ENCODE measurements at places on chromosomes 5 and 9.

DNA sequence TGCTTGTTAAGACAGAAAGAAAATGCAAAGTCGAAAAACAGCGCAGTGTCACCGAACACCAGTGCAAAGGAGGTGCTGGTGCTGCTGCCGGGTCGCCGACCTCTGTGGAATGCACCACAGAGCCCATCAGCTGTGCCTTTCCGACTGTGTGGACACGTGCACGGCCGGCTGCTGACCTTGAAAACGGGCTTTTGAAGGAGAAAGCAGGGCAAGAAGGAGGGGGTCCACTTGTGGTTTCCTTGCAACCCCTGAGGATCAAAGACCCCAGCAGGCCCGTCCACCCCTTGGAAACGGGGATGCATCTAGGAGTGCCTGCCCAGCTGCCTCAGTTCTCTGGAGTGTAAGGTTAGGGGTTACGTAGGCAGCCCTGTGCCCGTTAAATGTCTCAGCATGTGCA is 6.2 kb upstream of the OLFM1 start:
- no peak for DNase-seq

DNA sequence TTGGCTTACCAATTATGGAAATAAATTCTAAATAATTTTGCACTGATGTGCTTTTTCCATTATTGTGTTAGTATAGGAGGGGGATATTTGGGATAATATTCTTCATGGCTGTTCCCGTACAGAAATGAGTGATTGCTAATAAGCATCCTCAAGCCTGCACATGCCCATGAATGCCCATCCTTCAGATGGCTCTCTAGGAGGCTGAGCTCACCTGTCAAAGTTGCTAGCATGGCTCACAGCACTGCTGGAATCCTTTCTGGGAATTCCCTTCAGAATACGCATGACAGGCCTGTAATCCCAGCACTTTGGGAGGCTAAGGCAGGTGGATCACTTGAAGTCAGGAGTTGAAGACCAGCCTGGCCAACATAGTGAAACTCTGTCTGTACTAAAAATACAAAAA is 124.1 kb downstream of the NXNL2 start:
- no peak for DNase-seq

- DNase-seq: no peak
Observed at GRCh38 chr5:135373736-135374515, 25.1 kb downstream of the MACROH2A1 start.

DNA sequence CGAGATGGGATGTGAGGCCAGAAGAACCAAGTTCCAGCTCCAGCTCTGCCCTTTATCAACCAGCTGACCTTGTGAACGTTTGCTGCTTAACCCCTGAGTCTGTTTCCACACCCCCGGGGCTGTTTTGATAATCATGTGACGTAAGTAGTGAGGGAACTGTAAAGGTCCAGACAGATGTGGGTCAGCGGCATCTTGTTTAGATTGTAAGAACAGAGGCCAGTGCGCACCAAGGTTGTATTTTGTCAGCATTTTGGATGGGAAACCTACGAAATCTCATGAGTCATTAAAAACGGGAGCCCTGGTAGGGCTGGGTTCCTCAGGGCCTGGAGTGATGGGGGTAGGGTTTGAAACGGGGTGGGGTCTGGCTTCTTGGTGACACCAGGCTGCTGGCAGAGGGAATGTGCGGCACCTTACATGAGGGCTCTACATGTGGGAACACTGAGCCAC is 13.8 kb upstream of the COL15A1 start:
- no peak for DNase-seq

DNA sequence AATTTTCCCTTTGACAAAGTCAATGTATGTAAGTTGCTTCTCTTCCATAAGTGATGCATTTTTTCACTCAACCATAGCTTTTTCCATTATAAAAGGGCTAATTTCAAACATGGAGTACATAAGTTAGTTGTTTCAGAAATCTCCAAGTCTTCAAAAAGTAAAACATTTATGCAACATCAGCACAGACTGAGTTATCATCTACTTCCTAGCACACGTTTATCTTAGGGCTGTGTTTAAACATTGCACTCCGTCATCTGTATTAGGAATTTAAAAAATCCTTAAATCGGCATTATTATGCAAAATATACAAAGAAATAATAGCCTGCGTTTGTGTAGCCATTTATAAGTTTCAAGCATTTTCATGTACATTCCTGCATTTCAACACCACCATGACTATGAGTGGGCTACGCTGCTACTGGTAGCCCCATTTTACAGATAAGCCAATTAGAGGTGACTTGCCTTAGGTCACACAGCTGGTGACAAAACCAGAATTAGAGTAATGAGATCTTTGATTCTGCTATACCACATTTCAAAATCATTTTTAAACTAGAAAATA is 43.4 kb downstream of the PTPN3 start:
- DNase-seq: no peak

GRCh38 chr9:87285183-87285850 is 212.3 kb upstream of the DAPK1 start:
- no peak for DNase-seq

GRCh38 chr9:35518225-35518821 is 28.4 kb downstream of the RUSC2 start:
- DNase-seq: no peak

GRCh38 chr9:70091572-70091971 is 47.9 kb downstream of the MAMDC2 start:
- no peak for DNase-seq

DNA sequence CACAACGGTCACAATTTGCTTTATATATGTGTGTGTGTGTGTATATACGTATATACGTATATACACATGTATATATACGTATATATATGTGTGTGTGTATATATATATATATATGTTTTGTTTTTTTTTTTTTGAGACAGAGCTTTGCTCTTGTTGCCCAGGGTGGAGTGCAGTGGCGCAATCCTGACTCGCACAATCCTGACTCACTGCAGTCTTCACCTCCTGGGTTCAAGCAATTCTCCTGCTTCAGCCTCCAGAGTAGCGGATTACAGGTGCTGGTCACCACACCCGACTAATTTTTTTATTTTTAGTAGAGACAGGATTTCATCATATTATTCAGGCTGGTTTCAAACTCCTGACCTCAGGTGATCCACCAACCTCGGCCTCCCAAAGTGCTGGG is 3.1 kb downstream of the RNF38 start:
- no peak for DNase-seq

- no peak for DNase-seq
Observed at GRCh38 chr9:134971196-134971595, 53.5 kb upstream of the FCN1 start.

- no peak for DNase-seq
Observed at GRCh38 chr5:123203105-123203800, 114.2 kb downstream of the PRDM6 start.

GRCh38 chr9:20552874-20553557 is 69.3 kb downstream of the MLLT3 start:
- DNase-seq: no peak

DNA sequence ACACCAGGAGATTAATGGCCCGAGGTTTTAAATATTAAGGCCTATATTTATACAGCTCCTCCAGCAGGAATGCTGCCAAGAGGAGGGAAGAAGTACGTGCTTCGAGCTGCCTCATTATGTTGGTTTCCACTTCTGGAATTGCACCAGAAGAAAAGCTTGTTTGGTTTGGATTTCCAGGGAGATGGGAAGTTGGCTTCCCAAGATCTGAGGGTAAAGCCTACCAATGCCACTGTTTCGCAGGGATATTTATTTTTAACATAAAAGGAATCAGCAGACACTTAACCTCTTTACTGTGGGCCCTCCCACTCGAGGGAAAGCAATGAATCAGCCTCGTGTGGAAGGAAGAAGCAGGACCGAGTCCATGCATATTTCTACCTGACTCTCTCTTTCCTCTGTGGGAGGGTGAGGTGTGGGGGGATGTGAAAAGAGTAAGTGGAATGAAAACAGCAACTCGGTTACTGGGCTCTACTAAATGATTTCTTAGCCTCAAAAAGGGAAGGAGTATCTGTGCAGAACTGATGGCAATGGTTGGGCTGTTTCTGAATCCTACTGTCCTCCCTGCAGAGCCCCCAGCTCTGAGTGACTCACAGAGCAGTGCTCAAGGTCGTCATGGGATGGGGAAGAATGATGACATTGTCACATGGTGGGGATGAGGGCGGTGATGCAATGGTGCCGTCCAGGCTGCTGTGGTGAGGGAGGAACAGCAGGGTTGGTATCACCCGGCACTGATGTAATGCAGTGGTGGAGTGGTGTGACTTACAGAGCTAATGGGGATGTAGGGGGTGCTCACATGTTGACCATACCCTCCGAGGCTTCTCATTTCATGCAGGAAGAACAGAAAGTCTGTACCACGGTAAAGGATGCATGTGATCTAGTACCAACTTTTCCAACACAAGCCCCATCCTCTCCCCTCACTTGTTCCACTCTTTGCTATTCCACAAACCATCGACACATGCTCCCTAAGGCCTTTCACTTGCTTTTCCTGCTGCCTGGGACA is 215.0 kb upstream of the PANK3 start:
- DNase-seq: peak; percentile 33

GRCh38 chr5:19777363-19777762 is 210.6 kb downstream of the CDH18 start:
- no peak for DNase-seq

DNA sequence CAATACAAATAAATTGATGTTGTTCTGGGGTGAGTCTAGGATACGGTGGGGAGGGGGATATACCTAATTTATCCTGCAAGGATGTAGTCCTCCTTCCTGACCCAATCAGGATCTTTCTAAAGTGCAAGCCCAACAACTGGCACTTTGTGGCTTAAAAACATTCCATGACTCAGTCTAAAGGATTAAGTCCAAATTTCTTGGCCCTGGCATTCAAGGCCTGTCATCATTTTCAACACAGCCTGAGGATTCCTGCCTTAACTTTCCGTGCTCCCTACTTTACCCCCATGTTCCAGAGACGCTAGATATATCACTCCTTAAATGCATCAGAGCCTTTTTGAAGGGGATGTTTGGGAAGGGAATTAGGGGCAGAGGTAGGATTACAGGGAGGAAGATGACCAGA is 1.0 kb downstream of the FAM221B start:
- DNase-seq: no peak

GRCh38 chr9:89885156-89885555 is 280.3 kb downstream of the GADD45G start:
- DNase-seq: no peak

DNA sequence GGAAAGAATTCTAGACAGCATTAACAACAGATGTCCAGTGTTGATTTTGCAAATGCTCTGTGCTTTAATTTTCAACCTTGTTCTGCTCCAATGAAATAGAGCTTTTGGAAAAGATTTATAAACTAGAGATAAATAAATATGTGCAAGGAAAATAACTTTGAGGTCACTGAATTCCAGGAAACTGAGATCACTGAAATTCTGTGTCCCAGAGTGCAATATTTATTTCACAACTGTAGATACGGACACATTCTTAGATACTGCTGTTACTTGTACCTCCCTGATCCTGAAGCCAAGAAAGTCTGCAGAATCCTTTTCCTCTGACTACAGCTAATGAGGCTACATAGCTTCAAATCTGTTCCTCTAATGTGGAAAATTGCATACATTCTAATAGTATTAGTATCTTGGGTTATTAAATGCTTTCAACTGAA is 222.9 kb downstream of the DOCK8 start:
- DNase-seq: no peak

DNA sequence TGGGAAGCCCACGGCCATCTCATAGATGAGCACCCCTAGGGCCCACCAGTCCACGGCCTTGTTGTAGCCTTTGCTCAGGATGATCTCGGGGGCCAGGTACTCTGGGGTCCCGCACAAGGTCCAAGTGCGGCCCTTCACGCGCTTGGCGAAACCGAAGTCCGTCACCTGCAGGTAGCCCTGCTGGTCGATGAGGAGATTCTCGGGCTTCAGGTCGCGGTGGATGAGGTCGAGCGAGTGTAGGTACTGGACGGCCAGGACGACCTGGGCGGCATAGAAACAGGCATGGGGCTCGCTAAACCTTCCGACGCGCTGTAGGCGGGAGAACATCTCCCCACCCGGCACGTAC is 558 bp downstream of the PRKACG start:
- no peak for DNase-seq

GRCh38 chr5:80239680-80240367 is 16.0 kb downstream of the SERINC5 start:
- DNase-seq: no peak

DNA sequence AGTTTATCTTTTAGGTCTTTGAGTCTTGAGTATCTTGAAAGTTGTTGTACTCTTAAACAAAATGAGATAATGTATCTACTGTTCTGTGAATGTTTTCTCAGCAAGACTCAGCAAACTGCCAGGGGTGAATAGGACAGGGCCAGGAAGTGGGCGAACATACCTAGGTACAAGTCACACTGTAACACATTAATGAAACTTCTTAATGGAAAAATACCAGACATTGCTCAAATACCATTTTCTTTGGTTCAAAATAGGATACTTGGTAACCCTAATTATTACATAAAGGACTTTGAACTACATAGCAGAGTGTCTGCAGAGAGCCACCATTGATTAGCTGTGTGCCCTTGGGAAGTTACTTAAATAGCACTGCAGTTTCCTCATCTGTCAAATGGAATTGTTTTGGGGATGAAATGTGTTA is 197.5 kb downstream of the ARHGEF28 start:
- DNase-seq: no peak

- no peak for DNase-seq
Observed at GRCh38 chr5:119255571-119256356, 100.1 kb upstream of the TNFAIP8 start.

DNA sequence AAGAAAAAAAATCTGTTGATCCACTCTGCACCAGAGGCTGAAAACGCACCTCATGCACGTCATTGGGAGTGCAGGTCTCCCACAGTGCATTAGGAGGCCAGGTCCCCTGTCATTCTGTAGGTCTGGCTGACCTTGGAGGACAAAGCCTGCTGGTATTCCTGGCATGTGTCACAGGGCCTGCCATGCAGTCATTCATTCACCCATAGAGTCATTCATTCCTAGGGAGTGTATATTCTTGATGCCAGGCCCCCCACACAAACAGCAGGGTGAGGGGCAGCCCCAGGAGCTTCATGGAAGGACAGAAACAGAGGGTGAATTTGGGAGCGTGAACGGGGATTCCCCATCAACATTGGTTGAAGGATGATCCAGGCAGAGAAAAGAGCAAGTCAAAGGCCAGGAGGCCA is 2.2 kb downstream of the GBGT1 start:
- DNase-seq: no peak

DNA sequence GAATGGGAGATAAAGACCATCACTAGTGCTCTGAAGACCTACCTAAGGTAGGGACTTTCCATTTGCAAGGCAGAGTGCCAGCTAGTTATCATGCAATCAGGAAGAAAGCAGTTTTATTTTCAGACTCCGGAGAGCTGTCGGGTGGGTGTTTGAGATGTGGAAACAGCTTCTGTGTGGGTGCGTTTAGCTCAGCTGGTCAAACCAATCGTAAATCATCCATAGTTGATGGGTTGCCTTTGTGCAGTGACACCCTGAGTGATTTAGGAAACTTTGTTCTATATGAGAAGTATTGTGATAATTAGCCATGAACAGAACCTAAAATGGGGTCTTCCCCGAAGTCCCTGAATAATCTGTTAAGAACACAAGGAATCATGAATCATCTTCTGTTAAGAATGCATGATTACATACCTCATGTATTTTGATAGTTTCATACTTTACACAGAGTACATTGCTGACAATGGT is 284.3 kb downstream of the ARHGAP26 start:
- no peak for DNase-seq

- DNase-seq: no peak
Observed at GRCh38 chr9:68443624-68444023, 87.2 kb downstream of the PGM5 start.
